DND-41 (cell line): ENCODE measurements at places on chromosomes 13 and 19.
A peak's percentile ranks its signal among the peaks of the same experiment; 100 is the strongest.

GRCh38 chr13:50950849-50951248, 41.3 kb downstream of the RNASEH2B start:
- H3K36me3 ChIP-seq, result peaks cover 98% of the 10 kb centered on the region
- H3K4me3 ChIP-seq, result no peak overlapping the region
- no peaks in the 10 kb centered on the region for H3K27me3 ChIP-seq
- H3K4me1 ChIP-seq, result no peaks in the 10 kb centered on the region
- no peak for DNase-seq
- H3K27ac ChIP-seq, result no peak overlapping the region

DNA sequence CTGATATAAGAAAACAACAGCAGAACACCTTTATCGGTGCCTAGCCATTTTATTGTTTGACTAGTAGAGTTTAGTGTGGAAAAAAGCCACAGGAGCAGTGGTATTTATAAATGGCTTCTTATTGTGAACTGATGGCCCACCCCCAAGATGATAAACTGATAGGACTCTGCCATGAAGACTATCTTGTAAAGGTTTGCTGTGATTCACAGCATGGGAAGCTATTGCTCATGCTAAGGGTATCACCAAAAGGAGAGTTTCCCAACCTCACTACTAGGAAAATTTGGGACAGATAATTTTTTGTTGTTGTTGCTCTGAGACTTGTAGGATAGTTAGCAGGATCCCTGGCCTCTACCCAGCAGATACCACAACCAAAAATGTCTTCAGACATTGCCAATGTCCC, 12.0 kb upstream of the SLC7A1 start:
- no peak for DNase-seq
- peaks cover 25% of the 10 kb centered on the region for H3K27me3 ChIP-seq
- no peak overlapping the region for H3K4me3 ChIP-seq
- H3K4me1 ChIP-seq, result no peaks in the 10 kb centered on the region
- H3K36me3 ChIP-seq, result no peaks in the 10 kb centered on the region

- no peak for DNase-seq
- no peak overlapping the region for H3K27ac ChIP-seq
- no peaks in the 10 kb centered on the region for H3K4me1 ChIP-seq
- H3K36me3 ChIP-seq, result no peaks in the 10 kb centered on the region
- H3K4me3 ChIP-seq, result no peak overlapping the region
- peaks cover 4% of the 10 kb centered on the region for H3K27me3 ChIP-seq
Measured at GRCh38 chr13:78499802-78500201, 103.5 kb downstream of the POU4F1 start.

DNA sequence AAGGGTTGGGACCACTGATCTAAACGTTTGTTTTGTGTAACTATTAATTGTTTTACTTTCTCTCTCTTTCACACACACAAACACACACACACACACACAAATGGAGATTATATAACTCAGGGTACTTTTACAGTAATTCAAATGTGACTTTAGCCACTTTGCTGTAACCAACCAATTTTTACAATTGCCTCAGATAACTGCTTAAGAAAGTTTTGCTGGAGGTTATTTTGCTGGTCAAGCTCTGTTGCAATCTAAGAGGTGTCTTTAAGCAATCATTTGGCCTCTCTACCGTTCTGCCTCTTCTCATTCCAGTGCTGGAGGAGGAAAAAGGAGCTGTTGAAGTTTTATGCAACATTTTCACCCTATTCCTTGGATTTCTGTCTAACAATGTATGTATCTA, 63.0 kb downstream of the TBC1D4 start:
- H3K27me3 ChIP-seq, result no peaks in the 10 kb centered on the region
- H3K4me1 ChIP-seq, result no peaks in the 10 kb centered on the region
- no peak overlapping the region for H3K27ac ChIP-seq
- DNase-seq, result no peak
- no peak overlapping the region for H3K4me3 ChIP-seq
- no peaks in the 10 kb centered on the region for H3K36me3 ChIP-seq

GRCh38 chr13:39036212-39036611, 1.7 kb downstream of the PROSER1 start:
- H3K27ac ChIP-seq, result peak overlapping the region; percentile 94
- no peaks in the 10 kb centered on the region for H3K27me3 ChIP-seq
- H3K36me3 ChIP-seq, result peaks cover 18% of the 10 kb centered on the region
- peaks cover 54% of the 10 kb centered on the region for H3K4me1 ChIP-seq
- peak; percentile 40 for DNase-seq

DNA sequence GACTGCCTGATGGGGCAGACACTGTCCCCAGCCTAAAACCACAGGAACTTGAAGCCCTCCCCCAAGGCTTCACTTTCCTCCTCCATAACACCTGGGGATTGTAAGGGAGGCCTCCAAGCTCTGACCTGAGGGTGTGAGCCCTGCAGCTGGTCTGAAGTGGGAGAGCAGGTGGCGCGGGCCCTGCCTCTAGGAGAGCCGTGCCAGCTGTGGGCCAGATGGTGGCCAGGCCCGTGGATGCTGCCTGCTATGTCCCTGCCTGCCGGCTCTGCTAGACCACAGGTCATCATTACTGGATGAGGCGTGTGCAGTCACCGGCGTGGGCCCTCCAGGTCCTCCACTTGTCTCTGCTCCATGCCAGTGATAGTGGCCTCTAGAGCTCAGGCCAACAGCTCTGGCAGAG, 3.5 kb upstream of the KLHL26 start:
- no peak for DNase-seq
- peaks cover 23% of the 10 kb centered on the region for H3K4me1 ChIP-seq
- H3K4me3 ChIP-seq, result no peak overlapping the region

DNA sequence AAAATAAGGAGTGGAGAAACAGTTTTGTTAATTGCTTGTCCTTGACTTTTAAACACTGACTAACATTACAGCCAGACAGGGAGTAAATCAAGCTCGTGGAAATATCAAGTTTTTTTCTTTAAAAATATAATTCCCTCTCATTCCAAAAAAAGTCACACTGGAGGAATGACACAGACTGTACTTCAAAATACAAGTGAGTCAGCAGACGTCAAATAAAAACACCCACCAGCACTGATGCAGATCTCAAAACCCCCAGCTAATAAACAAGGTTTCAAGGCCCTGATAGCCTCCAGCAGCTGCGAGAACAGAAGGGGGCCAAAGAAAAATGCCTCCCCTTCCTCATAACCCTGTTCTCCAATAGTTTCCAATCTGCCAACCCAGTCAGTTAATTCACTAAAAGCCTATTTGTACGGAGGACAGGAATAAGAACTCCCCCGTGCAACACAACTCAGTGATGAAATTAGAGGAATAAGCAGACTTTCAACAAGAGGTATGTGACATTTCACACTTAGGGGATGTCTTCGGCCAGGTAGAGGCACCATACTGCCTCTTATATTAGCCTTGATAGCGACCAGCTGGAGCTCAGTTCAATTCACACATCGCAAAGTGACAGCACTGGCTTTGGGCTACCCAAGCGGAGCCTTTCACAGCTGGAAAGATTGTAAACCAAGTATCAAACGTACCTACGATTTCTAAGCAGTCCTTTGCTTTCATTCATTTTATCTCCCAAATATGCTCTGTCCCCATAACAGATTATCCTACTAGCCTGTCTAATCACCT, 561.0 kb upstream of the KLF12 start:
- DNase-seq, result no peak
- no peak overlapping the region for H3K4me3 ChIP-seq
- H3K4me1 ChIP-seq, result no peaks in the 10 kb centered on the region
- no peaks in the 10 kb centered on the region for H3K27me3 ChIP-seq

- no peak overlapping the region for H3K27ac ChIP-seq
- no peak for DNase-seq
- no peak overlapping the region for H3K4me3 ChIP-seq
- H3K4me1 ChIP-seq, result no peaks in the 10 kb centered on the region
Measured at GRCh38 chr19:2645826-2646225, 56.7 kb downstream of the GNG7 start.

- no peak for DNase-seq
- no peaks in the 10 kb centered on the region for H3K36me3 ChIP-seq
- no peaks in the 10 kb centered on the region for H3K4me1 ChIP-seq
- H3K27ac ChIP-seq, result no peak overlapping the region
- no peak overlapping the region for H3K4me3 ChIP-seq
Measured at GRCh38 chr13:42880056-42880605, 98.7 kb downstream of the FAM216B start.

GRCh38 chr19:49682274-49682673, 5.2 kb downstream of the PRMT1 start:
- no peak for DNase-seq
- peaks cover 31% of the 10 kb centered on the region for H3K4me1 ChIP-seq
- no peak overlapping the region for H3K4me3 ChIP-seq
- H3K27ac ChIP-seq, result no peak overlapping the region

DNA sequence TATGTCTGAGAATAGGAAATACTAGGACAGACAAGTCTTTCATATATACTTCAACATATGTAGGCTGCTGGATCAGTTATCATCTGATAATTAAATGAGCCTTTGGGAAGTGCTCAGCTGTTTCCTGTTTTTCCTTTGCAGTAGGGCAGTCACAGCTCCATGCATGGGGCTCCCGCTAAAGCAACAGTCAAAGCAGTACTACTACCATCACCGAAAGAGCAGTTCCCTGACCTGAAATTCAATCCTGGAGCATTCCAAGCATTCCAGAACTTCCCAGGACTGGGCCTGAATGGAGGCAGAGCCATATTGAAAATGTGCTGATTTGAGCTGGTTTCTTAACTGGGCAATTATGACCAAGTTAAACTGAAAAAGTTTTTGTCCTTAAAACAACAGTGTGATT, 20.5 kb downstream of the MICU2 start:
- H3K36me3 ChIP-seq, result peaks cover 4% of the 10 kb centered on the region; the same call in 1 of the 2 replicates
- no peaks in the 10 kb centered on the region for H3K27me3 ChIP-seq
- peaks cover 3% of the 10 kb centered on the region; the same call in 1 of the 2 replicates for H3K4me1 ChIP-seq
- DNase-seq, result no peak
- H3K4me3 ChIP-seq, result no peak overlapping the region

DNA sequence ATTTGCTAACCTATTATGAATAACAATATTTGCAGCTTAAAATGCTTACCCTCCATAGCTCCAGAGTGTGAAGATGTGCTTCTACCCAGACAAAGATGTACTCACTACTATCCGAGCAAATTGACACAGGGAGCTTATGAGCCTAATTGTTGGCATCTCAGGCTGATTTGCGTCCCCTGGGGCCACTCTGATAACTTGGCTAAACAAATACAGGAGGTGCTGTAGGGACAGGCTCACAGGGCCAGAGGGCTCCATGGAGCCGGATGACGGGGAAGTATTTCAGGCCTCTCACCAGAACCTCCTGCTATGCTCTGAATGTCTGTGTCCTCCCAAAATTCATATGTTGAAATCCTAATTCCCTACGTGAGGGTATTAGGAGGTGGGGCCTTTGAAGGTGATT, 26.7 kb upstream of the C19orf12 start:
- no peaks in the 10 kb centered on the region for H3K36me3 ChIP-seq
- H3K4me3 ChIP-seq, result no peak overlapping the region
- DNase-seq, result no peak
- no peaks in the 10 kb centered on the region for H3K4me1 ChIP-seq
- no peak overlapping the region for H3K27ac ChIP-seq

GRCh38 chr13:99066219-99066618, 88.4 kb upstream of the DOCK9 start:
- peak overlapping the region; percentile 60 for H3K27ac ChIP-seq
- H3K27me3 ChIP-seq, result no peaks in the 10 kb centered on the region
- H3K4me1 ChIP-seq, result peaks cover 18% of the 10 kb centered on the region
- no peak for DNase-seq
- no peaks in the 10 kb centered on the region for H3K36me3 ChIP-seq
- no peak overlapping the region for H3K4me3 ChIP-seq
